Osteoblast (primary cell): ENCODE measurements at places on chromosomes 12 and 14. TPM values are rescaled to one million over a fixed set of nuclear protein-coding genes. Genes with fewer than 3 reads are reported as not detected.

Gene SAMD15
- 4.0 and 6.2 TPM in 2 replicates for total RNA-seq

Gene ZFYVE21
- 36.9 and 39.8 TPM in 2 replicates for total RNA-seq

Gene ACOT2
- 57.5 and 58.3 TPM in 2 replicates for total RNA-seq

Gene A2M
- total RNA-seq, result 2.2 and 2.9 TPM in 2 replicates

Gene PTPRQ
- total RNA-seq, result 5.3 and 5.4 TPM in 2 replicates

Gene PLCZ1
- not detected in 2 replicates for total RNA-seq

Gene APPL2
- 67.0 and 91.3 TPM in 2 replicates for total RNA-seq

Gene NXPH4
- total RNA-seq, result 0.88 and 1.1 TPM in 2 replicates

Gene CHPT1
- 24.6 and 32.7 TPM in 2 replicates for total RNA-seq

Gene MAP3K9
- under 0.01 TPM in 2 replicates for total RNA-seq

Gene PLEKHG7
- not detected in 2 replicates for total RNA-seq

Gene DTX1
- under 0.01 TPM in 2 replicates for total RNA-seq

Gene BDKRB2
- total RNA-seq, result 4.1 and 7.6 TPM in 2 replicates

Gene HCFC2
- total RNA-seq, result 25.7 and 27.7 TPM in 2 replicates

Gene CLEC2A
- total RNA-seq, result not detected in 2 replicates

Gene ANO4
- not detected in 2 replicates for total RNA-seq

Gene ASCL1
- total RNA-seq, result not detected in 2 replicates

Gene CPNE6
- not detected in 2 replicates for total RNA-seq

Gene RND1
- total RNA-seq, result 0.29 and 0.36 TPM in 2 replicates

Gene CLEC1A
- under 0.01 TPM in 1 of 2 replicates, not detected in the other for total RNA-seq

Gene RNASE2
- not detected in 2 replicates for total RNA-seq

Gene PPM1H
- total RNA-seq, result 13.0 and 13.4 TPM in 2 replicates
